Activated CD4-positive, alpha-beta T cell treated with anti-CD3 and anti-CD28 coated beads for 48 hours (primary cell): ENCODE measurements at places on chromosomes 6 and 20.

DNA sequence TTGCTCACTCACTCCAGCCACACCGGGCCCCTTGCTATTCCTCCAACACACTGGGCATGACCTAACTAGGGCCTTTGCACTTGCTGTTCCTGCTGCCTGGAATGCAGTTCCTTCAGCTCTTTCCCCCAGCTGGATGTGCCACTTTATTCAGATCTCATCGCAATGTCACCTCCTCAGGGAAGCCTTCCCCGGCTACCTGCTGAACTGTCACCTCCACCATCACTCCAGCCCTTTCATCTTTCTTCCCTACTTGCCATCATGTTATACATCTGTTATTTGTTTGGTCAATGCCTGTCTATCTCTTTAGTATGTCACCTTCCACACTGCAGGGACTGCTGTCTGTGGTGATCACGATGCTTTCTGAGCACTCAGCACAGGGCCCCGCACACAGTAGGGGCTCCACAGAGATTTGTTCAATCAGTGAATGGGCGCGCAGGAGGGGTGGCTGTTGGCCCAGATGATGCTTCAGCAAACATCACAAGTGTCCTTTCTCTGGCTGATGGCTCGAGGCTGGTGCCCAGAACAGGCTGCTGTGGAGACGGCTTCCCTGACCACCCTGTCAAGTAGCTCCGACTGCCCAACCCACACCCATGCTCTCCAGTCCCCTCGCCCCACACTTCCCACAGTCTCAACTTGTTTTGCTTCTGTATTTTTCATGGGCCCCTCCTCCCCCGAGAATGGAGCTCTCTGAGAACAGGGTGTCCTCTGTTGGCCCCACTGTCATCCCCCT lies 31.8 kb downstream of the CEBPB start:
- DNase-seq = no peak

- no peak for DNase-seq
Observed at GRCh38 chr6:148983966-148984365, 237.1 kb downstream of the UST start.

DNA sequence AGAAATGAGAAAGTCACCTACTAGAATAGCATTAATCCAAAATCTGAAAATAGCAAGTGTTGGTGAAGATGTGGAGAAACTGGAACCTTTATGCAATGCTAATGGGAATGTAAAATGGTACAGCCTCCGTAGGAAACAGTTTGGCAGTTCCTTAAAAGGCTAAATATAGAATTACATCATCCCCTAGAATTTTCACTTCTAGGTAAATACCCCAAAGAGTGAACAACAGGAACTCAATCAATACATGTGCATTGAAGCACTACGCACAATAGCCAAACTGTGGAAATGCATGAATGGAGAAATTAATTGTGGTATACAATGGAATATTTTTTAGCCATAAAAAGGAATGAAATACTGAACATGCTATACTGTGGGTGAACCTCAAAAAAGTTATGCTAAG lies 982.0 kb upstream of the FLRT3 start:
- no peak for DNase-seq

- no peak for DNase-seq
Observed at GRCh38 chr6:37238381-37238780, 19.2 kb upstream of the TBC1D22B start.

GRCh38 chr6:165618241-165618640 lies 44.8 kb downstream of the PDE10A start:
- no peak for DNase-seq

- DNase-seq = no peak
Observed at GRCh38 chr6:19380293-19380692, 456.9 kb upstream of the ID4 start.

- DNase-seq = no peak
Observed at GRCh38 chr6:63964366-63964765, 328.8 kb downstream of the PHF3 start.

GRCh38 chr6:25302677-25303128 lies 23.5 kb downstream of the CARMIL1 start:
- DNase-seq = no peak

- peak; percentile 42 for DNase-seq
Observed at GRCh38 chr6:3414327-3415081, 42.3 kb downstream of the SLC22A23 start.

DNA sequence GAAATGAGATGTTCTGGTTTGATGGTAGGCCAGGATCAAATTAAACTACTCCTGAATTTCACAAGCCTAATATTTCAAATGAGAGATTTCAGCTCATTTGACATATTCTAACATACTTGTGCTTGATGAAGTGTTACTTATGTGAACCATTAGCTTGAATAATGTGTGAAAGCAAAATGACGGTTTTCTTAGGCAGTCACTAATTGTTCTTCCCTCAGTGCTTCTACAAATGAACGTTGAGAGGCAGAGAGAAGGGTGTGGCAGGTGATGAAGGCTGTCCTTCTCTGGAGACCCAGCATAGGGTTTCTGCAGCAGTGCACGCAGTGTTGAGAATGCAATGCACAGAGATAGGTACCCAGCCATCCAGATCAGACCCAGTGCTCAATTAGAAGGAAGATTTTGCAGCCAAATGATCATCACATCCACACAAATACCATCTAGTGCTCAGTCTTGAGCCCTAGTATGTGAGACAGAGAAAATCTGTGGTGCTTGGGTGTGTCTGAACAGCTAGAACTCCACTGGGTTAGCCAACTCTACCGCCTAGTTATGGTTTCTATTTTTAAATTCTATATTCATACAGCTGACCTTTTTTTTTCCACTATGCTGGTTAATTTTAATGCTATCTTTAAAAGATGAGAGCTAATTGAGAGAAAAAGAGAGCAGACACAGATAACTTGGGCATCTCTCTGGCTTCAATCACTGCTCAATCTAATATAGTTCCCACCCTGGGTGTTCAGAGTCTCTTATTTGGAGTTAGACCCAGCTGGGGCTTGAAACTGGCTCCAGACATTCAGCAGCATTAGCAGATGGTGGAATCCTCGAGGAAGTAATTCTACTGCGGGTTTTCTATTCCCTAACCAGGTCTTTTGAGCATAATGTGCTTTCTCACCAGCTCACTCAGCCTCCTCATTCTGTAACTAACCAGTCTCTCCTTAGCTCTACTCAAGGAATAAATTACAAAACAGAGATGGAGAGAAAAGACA lies 4.4 kb upstream of the MYLIP start:
- DNase-seq = no peak

DNA sequence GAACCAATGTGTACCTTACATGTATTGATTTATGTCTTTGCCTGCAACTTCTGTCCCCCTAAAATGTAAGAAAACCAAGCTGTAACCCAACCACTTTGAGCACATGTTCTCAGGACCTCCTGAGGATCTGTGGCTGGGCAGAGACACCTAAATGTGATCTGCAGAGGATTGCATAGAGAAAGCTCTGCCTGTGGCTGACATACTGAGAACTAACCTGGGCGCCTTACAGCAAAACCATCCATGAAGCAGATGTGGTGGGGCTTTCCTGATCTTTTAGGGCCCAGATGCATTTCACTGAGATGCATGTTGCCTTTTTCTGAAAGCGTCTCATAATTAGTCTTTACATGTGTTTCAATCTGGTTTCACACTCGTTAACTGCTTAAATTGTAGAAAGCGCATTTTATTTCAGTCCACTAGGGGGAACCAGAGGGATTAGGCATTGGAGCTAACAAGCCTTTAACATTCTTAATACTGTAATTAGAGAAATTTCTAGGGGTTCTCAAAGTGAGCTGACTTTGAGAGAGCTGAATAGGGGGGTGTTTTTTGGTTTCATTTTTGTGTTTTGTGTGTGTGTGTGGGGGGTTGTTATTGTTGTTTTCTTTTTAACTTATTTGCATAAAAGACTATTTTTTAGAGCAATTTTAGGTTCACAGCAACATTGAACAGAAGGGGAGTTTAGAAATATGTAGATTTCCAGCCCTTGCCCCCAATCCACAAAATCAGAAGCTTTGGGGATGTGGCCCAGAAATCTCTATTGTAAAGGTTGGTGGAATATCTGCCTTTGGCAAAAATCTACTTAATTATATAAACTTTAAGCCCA lies 50.9 kb upstream of the FAM184A start:
- DNase-seq = no peak

GRCh38 chr6:44641344-44642031 lies 254.0 kb downstream of the CDC5L start:
- no peak for DNase-seq

DNA sequence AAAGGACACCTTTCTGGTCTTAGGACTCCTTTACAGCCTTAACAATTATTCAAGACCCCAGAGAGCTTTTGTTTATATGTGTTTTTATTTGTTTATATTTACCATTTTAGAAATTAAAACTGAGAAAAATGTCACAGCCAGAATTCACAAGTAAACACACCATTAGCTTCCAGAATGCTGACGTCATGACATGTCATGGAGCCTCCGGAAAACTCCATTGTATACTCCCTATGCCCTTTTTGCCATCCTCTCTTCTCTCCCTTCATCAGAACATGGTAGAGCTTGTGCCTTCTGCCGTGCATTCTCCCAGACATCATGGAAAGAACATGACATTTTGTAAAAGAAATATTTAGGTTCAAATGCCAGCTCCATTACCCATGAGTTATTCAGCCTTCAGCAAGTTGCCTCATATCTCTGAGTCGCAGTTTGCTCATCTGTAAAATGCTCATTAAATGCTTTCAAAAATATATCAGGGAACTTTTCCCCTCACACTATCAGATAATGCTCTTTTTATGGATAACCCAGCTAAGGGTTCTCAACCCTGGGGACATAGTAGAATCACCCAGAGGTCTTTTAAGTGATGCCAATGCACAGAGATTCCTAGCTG lies 27.8 kb downstream of the TNFAIP3 start:
- no peak for DNase-seq

DNA sequence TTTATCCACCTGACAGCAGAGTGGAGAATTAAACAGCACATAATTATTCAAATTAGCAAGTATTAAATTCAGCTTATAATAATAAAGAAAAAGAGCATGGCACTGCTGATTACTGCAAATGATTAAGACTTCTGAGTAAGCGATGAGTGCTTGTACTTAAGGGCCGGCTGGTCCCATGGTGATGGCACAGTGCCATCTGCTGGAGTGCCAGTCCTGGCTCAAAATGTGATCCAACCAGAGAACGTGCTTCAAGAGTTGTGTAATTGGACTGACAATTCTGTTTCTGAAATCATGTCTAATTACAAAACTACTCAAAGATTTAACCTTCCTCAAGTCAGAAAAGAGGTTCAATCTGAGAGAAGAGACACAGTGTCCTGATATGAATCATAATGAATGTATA lies 181.6 kb upstream of the RGS17 start:
- DNase-seq = peak; percentile 54

DNA sequence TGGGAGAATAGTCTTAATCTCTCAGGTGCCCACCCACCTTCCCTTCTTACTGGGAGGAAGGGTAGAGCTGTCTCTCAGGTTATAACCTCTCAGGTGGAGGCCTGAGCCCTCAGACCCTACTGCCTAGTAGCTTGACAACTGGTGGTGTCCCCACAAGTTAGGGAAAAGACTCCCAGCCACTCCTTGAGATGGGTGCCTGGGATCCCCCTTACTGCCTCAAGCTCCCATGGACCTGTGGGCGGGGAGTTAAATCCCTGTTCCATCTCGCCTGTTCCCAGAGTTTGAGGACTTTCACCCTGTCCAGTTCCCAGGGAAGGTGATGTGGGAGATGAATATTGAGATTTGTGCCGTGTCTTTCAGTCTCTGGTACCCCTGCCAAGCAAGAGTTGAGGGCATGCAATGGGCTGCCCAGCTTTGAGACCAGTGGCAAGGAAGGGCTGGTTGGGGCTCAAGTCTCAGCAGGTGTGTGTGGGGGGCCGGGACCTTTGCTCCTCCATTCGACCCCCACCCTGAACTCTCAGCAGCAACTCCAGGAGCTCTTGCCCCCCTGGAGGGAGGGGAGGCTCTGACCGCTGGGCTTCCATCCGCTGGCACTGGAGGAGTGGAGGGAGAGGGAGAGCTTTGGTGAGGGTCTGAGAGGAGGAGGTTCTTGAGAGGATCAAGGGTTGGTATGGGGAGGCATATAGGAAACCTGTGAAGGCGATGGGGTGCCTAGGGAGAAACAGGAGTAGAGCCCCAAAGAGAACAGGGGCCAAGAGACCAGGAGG lies 1.1 kb upstream of the PBX2 start:
- no peak for DNase-seq

- DNase-seq = no peak
Observed at GRCh38 chr6:11460001-11460668, 77.4 kb upstream of the TMEM170B start.

DNA sequence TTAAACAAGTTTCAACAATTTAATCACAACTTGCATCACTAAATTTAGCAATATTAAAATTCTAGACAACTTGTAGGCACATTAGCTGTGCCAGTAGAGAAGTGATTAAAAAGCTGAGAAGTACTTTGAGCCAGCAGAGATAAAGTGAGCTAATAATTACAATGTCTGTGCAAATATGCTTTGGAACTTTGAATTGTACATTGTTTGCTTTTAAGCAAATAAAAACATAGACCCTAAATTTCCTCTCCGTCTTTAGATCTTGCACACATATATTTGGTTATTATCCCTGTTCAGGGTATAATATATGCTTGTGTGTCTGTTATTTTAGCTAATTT lies 44.2 kb upstream of the DEFB112 start:
- DNase-seq = no peak

- DNase-seq = no peak
Observed at GRCh38 chr20:42435230-42435629, 754.5 kb downstream of the PTPRT start.

DNA sequence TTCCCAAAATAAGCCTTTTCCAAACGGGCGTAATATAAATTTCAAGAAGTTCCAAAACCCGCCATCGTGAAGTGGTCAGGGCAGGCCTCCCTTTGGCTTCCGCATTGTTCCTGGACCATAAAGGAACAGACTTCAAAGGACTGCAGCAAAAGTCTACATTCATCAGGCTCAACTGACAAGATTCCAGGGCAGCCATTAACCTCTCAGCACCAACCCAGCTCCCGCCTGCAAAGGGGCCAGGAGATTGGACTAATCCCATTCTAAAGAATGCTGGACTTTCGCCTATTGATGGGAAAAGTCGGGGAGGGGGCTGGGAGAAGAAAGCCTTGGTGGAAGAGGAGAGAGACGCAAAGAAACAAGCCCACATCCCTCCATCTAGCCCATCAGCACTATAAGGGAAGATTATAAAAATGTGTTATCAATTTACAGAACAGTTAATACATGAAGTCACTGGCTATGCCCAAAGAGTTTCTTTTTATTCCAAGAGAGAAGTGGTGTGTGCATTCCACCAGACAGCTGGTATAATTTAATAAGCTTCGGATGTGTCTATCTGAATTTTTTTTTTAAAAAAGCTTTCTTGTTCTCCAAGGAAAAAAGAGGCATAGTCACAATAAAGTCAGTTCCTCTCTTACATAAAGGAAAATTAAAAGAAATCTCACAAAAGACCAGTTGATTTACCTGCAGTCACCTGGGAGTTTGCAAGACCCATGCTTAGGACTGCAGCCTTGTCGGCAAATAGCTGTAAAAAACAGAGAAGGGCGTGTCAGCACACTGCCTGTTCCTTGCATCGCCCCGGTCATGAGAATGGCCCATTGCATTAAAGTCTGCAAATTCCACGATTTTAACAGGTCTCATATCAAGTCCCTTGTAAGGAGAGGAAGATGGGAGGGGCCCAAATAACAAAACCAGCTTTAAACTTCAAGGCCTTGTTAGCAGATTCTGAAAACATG lies 17.8 kb downstream of the JAG1 start:
- no peak for DNase-seq

GRCh38 chr6:134308800-134309199 lies 9.1 kb downstream of the SGK1 start:
- DNase-seq = no peak

GRCh38 chr6:106801256-106801655 lies 171.9 kb downstream of the QRSL1 start:
- no peak for DNase-seq
